Upper lobe of left lung (tissue), 6 donors: ENCODE measurements at places on chromosomes 1 and 21. TPM values are rescaled to one million over a fixed set of nuclear protein-coding genes. Genes with fewer than 3 reads are reported as not detected.

DNA sequence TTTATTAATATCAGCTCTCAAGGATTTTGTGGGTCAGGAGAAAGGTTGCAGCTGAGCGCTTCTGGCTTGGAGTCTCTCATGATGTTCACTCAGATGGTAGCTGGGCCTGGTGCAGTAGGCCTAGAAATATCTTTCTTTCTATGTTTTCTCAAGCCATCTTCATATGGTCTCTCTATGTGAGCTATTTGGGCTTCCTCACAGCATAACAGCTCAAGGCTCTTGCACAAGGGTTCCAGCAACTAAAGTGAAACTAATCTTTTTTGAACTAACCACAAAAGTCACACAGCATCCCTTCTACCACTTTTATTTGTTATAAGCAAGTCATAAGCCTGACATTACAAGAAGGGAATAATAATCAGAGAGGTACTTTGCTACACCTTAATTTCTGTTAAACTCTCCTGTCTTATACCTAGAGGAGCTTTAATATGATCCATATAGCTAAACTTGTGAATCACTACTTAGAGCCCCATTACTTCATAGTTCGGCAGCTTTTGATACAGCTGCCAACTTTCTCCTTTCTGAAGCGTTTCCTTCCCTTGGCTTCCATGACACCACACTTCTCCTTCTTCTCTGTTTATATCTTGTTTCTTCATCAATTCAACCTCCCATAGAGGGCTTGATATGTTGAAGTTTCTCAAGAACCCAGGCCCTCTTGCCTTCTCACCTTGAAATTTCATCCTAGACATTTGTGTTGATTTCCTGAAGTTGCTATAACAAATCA lies 720.2 kb downstream of the LTN1 start:
- H3K4me1 ChIP-seq: no peaks in the 10 kb centered on the region
- H3K4me3 ChIP-seq: no peak overlapping the region
- no peaks in the 10 kb centered on the region for H3K27me3 ChIP-seq

DNA sequence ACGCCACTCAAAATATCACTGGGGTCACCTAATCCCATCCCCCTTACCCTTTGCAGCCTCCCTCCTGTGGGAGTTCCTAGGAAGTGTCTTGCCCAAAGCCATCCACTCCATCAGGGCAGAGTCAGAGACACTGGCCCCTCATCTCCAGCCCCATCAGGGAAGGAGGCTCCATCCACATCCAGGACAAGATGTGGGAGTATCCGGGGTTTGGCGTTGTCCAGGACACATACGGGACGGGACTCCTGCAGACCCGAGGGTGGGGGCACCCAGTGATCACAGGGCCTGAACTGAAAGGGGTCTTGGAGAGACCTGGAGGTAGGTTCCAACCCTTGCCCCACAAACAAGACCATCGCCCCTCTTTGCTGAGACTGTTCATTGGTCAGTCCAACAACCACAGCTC lies 348.2 kb downstream of the MATN1 start:
- H3K4me1 ChIP-seq: peaks cover under 1% of the 10 kb centered on the region
- no peaks in the 10 kb centered on the region for H3K36me3 ChIP-seq
- H3K4me3 ChIP-seq: no peak overlapping the region
- DNase-seq: no peak
- no peaks in the 10 kb centered on the region for H3K27me3 ChIP-seq

- no peak overlapping the region for H3K4me3 ChIP-seq
- H3K27me3 ChIP-seq: no peaks in the 10 kb centered on the region
- H3K36me3 ChIP-seq: no peaks in the 10 kb centered on the region
- no peak overlapping the region for H3K27ac ChIP-seq
Measured at GRCh38 chr1:70441392-70442035, 30.4 kb downstream of the CTH start.

DNA sequence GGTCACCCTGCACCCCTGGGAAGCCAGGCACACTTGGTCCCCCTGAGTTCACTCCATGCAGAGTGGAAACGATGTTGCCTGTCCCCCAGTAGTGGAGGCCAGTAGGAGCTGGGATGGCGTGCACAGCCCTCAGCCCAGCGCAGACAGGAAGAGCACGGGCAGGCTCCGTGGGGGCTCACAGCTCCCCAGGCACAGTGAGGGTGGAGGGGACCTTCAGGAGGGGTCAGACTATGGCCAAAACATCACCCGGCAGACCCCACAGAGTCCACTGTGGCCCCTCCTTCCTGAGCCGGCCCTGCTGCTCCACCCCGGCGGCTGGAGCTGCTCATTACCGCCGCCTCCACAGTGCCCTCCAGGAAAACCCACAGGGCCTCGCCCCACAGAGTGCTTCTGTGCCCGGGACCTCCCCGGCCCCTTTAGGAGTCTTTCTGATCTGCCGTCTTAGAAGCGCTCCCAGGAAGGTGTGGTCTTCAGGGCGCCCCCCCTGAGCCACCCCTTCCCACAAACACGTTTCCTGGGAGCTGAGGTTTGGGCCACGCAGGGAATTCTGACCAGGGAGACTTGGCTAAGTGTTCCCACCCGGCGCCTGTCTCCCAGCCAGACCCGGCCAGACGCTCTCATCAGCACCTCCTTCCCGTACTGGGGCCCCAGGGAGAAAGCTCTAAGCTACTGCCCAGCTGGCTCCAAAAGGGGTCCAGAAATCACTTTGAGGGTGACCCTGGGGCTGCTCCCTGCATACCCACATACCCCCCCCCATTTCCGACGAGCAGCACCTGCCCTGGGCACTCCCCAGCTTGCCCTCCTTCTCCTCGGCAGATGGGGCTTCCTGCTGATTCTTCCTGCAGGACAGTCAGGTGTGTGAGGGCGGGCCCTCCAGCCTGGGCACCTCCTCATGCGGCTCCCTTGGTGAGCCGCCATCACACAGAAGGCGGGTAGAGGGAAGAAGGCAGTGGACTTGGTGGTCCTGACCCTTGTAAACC lies 38.8 kb downstream of the RIPK4 start:
- no peak overlapping the region for H3K27ac ChIP-seq
- H3K27me3 ChIP-seq: no peaks in the 10 kb centered on the region
- no peaks in the 10 kb centered on the region for H3K4me1 ChIP-seq
- no peaks in the 10 kb centered on the region for H3K36me3 ChIP-seq
- H3K4me3 ChIP-seq: no peak overlapping the region
- no peak for DNase-seq

- H3K36me3 ChIP-seq: no peaks in the 10 kb centered on the region
- H3K4me3 ChIP-seq: no peak overlapping the region
- no peaks in the 10 kb centered on the region for H3K27me3 ChIP-seq
Measured at GRCh38 chr21:35578831-35579471, 481.4 kb downstream of the SETD4 start.

GRCh38 chr1:190172651-190173430 lies 304.8 kb downstream of the BRINP3 start:
- H3K27me3 ChIP-seq: no peaks in the 10 kb centered on the region
- DNase-seq: no peak
- H3K4me3 ChIP-seq: no peak overlapping the region
- H3K27ac ChIP-seq: no peak overlapping the region
- H3K36me3 ChIP-seq: no peaks in the 10 kb centered on the region

- no peaks in the 10 kb centered on the region for H3K4me1 ChIP-seq
- H3K27ac ChIP-seq: no peak overlapping the region
- peak; percentile 40 for DNase-seq
- H3K36me3 ChIP-seq: no peaks in the 10 kb centered on the region
Measured at GRCh38 chr21:23968722-23969647, 1638.3 kb downstream of the MRPL39 start.

DNA sequence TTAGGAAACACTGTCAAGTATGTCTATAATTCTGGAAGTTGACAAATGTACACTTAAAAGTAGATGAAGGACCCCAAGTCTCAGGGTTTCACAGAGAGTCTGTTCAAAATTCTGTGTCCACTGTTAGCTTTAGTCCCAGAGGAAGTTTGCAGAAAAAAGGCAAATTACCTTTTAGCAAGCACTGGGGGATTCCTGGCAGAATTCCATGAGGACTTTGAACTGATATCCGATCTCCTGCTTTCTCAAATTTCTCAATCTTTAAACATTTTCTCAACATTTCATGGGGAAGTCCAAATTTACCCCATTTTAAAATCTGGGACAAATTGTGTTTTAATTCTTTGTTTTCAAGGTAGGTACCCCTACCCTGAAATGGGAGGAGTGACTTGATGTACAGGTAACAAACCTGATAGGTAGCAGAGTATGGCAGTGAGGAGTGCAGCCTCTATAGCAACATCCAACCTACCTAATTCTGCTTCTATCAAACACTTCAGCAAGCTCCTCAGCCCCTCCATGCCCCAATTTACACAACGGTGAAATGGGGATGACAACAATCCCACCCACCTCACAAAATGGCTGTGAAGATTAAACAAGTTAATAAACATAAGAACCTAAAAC lies 344.9 kb downstream of the OMA1 start:
- no peaks in the 10 kb centered on the region for H3K36me3 ChIP-seq
- no peak overlapping the region for H3K27ac ChIP-seq
- H3K4me3 ChIP-seq: no peak overlapping the region
- no peak for DNase-seq
- H3K27me3 ChIP-seq: no peaks in the 10 kb centered on the region

GRCh38 chr21:35203093-35203977 lies 154.2 kb upstream of the RUNX1 start:
- no peaks in the 10 kb centered on the region for H3K36me3 ChIP-seq
- H3K27ac ChIP-seq: no peak overlapping the region
- no peak for DNase-seq
- H3K4me1 ChIP-seq: peaks cover 14% of the 10 kb centered on the region
- H3K4me3 ChIP-seq: no peak overlapping the region
- no peaks in the 10 kb centered on the region for H3K27me3 ChIP-seq

GRCh38 chr1:234361102-234361603 lies 12.1 kb upstream of the COA6 start:
- H3K27ac ChIP-seq: no peak overlapping the region
- no peak for DNase-seq
- H3K27me3 ChIP-seq: no peaks in the 10 kb centered on the region
- H3K4me1 ChIP-seq: no peaks in the 10 kb centered on the region
- H3K4me3 ChIP-seq: no peak overlapping the region
- H3K36me3 ChIP-seq: no peaks in the 10 kb centered on the region

- no peak overlapping the region for H3K27ac ChIP-seq
- no peak for DNase-seq
- H3K4me3 ChIP-seq: no peak overlapping the region
- H3K4me1 ChIP-seq: no peaks in the 10 kb centered on the region
Measured at GRCh38 chr1:5502311-5503194, 489.7 kb downstream of the NPHP4 start.

- no peak for DNase-seq
- H3K27ac ChIP-seq: no peak overlapping the region
- no peaks in the 10 kb centered on the region for H3K4me1 ChIP-seq
- H3K27me3 ChIP-seq: no peaks in the 10 kb centered on the region
Measured at GRCh38 chr1:100322436-100323211, 29.7 kb upstream of the CDC14A start.

GRCh38 chr1:28359592-28360239 lies 9.8 kb upstream of the PHACTR4 start:
- H3K4me1 ChIP-seq: no peaks in the 10 kb centered on the region
- H3K27me3 ChIP-seq: no peaks in the 10 kb centered on the region
- no peak overlapping the region for H3K27ac ChIP-seq
- no peaks in the 10 kb centered on the region for H3K36me3 ChIP-seq
- H3K4me3 ChIP-seq: no peak overlapping the region
- DNase-seq: no peak

- no peaks in the 10 kb centered on the region for H3K27me3 ChIP-seq
- no peaks in the 10 kb centered on the region for H3K36me3 ChIP-seq
- DNase-seq: no peak
- no peak overlapping the region for H3K27ac ChIP-seq
- no peaks in the 10 kb centered on the region for H3K4me1 ChIP-seq
- H3K4me3 ChIP-seq: no peak overlapping the region
Measured at GRCh38 chr1:56584910-56585528, 5.7 kb upstream of the PLPP3 start.

- no peak for DNase-seq
- peaks cover 15% of the 10 kb centered on the region for H3K36me3 ChIP-seq
- H3K4me3 ChIP-seq: peak overlapping the region; percentile 60
- H3K27ac ChIP-seq: peak overlapping the region; percentile 97
- peaks cover 73% of the 10 kb centered on the region for H3K4me1 ChIP-seq
Measured at GRCh38 chr1:207822124-207822601, 70.3 kb downstream of the CD46 start.

DNA sequence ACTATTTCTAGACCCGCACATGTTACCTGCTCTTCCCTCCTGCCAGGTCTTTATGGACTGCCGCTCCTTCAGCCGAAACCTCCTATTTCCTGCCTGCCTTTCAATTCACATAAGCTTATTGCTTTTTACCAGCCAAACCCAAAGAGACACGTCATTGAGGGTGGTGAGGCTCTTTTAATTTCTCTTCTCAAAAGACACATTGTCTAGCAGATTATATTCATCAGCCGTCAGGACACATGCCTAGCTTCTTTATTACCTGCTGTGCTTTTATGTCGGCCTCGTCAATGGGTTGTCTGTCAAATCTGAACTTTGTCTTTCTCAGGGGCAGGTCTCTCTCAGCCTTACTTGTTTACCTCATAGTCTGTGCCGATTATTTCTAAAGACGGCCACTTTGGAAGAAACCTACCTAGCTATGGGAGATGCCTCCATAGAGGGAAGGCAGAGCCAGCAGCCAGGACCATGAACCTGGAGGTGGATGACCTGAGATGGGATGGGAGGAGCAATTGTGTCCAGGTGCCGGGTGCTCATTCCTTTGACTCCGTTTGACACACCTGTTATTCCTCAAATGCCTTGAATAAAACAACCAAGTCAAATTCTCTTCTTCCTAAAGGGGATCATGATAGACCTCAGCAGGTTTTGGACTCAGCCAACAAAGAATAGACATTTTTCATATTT lies 42.0 kb downstream of the ZBTB18 start:
- H3K4me3 ChIP-seq: no peak overlapping the region
- no peaks in the 10 kb centered on the region for H3K36me3 ChIP-seq
- no peaks in the 10 kb centered on the region for H3K4me1 ChIP-seq
- no peak for DNase-seq
- H3K27ac ChIP-seq: no peak overlapping the region
- H3K27me3 ChIP-seq: no peaks in the 10 kb centered on the region

DNA sequence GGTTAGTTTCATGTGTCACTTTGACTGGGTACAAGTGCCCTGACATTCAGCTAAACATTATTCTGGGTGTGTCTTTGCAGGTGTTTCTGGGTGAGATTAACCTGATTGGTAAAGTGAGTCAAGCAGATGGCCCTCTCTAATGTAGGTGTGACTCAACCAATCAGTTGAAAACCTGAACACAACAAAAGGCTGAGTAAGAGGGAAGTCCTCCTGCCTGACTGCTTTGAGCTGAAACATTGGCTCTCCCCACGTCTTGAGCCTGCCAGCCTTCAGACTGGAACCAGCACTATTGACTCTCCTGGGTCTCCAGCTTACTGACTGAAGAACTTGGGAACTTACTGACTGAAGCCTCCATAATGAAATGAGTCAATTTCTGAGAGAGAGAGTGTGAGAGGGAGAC lies 70.0 kb upstream of the C21orf91 start:
- no peaks in the 10 kb centered on the region for H3K27me3 ChIP-seq
- no peak overlapping the region for H3K4me3 ChIP-seq
- no peak overlapping the region for H3K27ac ChIP-seq
- no peaks in the 10 kb centered on the region for H3K36me3 ChIP-seq
- no peaks in the 10 kb centered on the region for H3K4me1 ChIP-seq

GRCh38 chr1:9881838-9882249 lies 28.2 kb downstream of the CTNNBIP1 start:
- no peaks in the 10 kb centered on the region for H3K4me1 ChIP-seq
- peaks cover 10% of the 10 kb centered on the region for H3K36me3 ChIP-seq
- no peaks in the 10 kb centered on the region for H3K27me3 ChIP-seq
- peak overlapping the region; percentile 7 for H3K27ac ChIP-seq
- no peak overlapping the region for H3K4me3 ChIP-seq

GRCh38 chr1:147673406-147673805 lies 3.1 kb upstream of the ACP6 start:
- no peaks in the 10 kb centered on the region for H3K36me3 ChIP-seq
- DNase-seq: no peak
- H3K27me3 ChIP-seq: no peaks in the 10 kb centered on the region
- H3K4me1 ChIP-seq: peaks cover 8% of the 10 kb centered on the region
- H3K27ac ChIP-seq: no peak overlapping the region

BRDT gene
- not detected for total RNA-seq

PLD5 gene
- total RNA-seq: 1.9 TPM

ACTL8 gene
- not detected for total RNA-seq

LCE6A gene
- total RNA-seq: not detected

CNIH3 gene
- total RNA-seq: 4.2 TPM
